ENCODE measurements at places on chromosomes 2 and 18.

DNA sequence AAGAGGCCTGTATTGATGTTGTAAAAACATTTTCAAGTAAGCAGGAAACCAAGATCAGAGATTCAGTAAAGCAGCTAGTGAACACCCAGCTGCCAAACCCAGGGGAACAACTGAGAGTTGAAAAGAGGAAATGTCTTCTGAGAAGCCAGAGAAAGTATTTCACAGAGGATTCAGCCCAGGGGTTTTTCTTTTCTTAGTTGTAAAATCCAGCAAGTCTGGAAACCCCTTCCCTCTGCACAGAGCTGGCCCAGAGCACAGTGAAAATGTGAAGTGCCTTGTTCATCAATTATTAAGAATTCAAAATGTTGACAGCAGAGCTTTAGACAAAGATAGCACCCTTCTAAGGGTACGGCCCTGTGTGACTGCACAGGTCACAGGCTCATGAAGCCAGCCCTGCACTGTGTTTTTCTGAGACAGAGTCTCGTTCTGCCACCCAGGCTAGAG is 28.4 kb downstream of the AFF3 start:
- DNase-seq: no peak

DNA sequence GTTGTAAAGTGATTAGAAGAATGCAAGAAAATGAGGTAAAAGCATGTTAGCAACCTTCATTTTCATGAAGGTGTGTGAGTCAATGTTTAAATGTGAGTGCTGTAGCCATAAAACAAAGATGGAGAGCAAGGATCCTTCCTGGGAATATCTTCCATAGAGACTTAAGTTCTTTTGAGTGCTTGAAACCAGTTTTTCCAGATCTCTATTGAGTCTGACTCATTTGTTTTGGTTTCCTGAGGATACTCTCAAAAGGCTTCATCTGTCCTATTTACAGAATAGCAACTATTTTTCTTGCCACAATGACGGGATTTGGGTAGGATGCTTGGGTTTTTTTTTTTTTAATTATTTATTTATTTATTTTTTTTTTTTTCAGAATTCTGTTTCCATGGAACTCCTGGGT is 45.9 kb upstream of the ASB1 start:
- DNase-seq: no peak

GRCh38 chr2:168678153-168678853 is 124.1 kb upstream of the NOSTRIN start:
- no peak for DNase-seq

GRCh38 chr2:135227386-135227785 is 175.3 kb downstream of the RAB3GAP1 start:
- no peak for DNase-seq

GRCh38 chr2:207768168-207768865 is 1.4 kb downstream of the FZD5 start:
- no peak for DNase-seq

DNA sequence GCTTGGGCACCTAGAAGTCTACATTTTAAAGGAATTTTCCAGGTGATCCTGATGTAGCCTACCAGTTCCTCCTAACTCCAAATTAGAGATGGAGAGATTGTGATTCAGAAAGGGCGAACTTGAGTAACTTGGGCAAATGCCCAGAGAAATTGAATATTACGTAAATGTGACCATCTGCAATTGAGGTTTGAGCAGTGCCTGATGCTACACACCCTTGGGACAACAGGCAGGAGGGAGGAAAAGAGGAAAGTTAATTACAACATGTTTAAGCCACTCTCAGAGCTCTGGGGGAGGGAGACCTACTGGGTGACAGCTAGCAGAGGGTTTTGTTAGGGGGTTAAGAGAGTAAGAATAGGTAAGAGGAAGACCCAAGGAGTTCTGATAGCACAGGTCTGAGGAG is 208.9 kb downstream of the LPIN1 start:
- DNase-seq: no peak

- no peak for DNase-seq
Measured at GRCh38 chr18:62170857-62171256, 16.0 kb downstream of the PIGN start.

GRCh38 chr2:37283207-37283606 is 41.4 kb downstream of the PRKD3 start:
- no peak for DNase-seq

GRCh38 chr2:107584577-107584976 is 242.1 kb upstream of the RGPD4 start:
- no peak for DNase-seq

DNA sequence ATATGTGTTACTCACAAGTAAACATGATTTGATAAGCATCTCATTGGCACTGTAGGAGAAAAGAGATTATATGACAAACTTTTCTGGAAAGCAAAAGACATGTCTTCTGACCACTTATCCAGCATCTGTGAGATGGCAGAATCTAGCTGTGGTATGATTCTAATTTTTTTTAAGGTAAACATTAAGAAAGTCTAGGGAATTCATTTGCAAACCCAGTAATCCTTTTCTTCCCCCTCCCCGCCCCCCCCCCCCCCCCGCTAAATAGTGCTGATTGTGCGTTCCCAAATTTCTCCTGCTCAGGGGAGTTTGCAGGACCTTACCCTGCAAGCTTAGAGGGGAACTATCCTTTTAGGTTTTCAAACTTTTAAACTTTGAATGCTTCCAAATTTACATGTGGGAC is 12.1 kb downstream of the MRPL44 start:
- no peak for DNase-seq

DNA sequence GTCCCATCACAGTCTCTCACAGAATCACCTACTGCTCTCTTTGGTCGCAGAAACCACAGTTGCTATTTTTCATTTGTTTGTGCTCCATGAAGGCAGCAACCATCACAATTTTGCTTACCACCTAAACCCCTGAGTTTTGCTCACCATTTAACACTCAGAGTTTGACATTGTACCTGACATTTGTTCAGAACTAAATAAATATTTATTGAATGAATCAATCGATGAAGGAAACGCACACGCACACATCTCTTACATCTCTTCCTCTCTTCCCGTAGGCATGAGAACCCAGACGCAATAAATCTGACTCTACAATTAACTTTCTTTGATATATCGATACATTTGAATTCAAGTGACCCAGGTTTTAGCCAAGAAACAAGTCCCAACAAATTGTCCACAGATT is 105.5 kb upstream of the RNF152 start:
- no peak for DNase-seq

DNA sequence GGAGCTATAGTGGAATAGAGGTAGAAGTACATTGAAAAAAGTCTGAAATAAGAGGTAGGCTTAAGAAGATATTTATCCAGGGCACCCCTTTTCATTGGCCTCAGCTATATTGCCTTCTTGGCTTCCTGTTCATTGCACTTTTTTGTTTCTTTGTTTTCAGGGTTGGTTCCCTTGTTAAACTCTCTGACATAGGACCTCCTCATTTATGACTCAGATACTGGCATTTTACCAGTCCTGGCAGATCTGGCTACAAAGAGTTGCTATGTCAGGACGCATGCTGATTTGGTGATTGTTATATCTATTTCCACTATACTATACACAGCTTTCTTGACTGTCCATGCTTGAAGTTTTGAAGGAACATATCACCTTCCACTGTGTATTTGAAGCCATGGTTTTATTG is 60.0 kb downstream of the GCA start:
- no peak for DNase-seq

GRCh38 chr2:238439917-238440316 is 13.2 kb downstream of the ASB1 start:
- DNase-seq: no peak

DNA sequence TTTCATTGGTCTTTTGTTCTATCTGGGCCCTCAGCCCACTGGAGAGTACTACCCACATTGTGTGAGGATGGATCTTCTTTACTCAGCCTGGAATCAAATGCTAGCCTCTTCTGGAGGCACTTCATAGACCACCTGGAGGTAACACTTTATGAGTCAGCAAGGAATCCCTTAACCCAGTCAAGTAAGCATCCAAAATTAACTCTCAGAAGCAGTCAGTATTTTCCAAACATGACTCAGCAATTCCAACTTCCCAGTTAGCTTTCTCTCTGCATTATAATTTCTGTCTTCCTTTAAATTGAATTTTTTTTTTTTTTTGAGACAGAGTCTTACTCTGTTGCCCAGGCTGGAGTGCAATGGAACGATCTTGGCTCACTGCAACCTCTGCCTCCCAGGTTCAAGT is 142.7 kb downstream of the ACKR3 start:
- DNase-seq: no peak

DNA sequence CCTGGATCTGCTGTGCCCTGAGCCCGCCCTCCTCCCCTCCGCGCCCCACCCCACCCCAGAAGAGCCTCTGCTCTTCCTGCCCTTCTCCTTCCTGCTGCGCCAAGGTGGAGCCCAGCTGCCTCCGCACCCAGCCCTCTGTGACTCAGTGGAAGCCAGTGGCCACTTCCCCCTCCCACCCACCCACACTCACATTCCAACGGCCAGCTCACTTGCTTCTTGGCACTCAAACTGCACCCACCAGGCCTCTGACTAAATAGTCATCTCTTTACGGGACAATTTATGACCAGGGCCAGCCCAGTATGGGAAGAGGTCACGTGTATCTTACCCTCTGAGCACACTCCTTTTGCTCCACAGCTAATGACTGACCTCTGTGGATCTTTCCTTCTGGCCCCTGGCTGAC is 150.4 kb upstream of the SLC1A4 start:
- no peak for DNase-seq

DNA sequence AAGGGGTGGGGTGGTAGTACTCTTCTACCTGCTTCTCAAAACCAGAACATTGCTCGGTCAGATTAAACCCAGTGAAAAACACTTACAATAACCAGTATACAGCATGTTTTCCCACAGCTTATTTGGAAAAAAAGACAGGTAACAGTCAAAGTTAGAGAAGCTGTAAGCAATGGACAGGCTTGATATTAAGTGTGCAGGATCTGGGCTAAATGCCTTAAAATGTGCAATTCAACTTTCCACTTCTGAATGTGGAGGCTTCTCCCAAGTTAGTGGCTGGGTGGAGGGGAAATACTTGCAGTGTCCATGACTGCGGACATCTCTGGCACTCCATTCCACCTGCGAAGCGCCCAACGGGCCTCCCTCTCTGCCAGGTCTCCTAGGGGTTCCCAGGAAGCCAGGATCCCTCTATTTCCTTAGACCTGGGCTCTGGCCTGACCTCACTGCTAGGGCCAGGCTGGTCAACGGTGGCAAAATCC is 5.3 kb downstream of the ZEB2 start:
- DNase-seq: no peak

DNA sequence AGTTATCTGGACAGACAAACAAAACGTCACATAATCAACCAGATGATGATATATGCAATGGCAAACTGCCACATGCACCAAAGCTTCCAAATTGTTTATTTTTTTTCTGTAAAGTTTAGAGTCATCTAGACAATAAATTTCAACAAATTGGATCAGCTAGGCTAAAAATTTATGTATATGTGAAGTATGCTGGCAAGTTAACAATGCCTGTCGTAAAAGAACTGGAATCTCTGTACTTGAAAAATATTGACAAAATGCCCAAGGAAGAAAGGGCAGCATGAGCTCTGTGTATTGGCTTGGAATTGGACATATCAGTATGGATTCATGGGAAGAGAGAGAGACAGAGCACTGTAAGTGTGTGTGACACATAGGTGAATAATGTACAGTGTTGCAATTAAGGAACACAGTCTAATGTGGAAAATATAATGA is 309.8 kb downstream of the ERBB4 start:
- no peak for DNase-seq

- DNase-seq: no peak
Measured at GRCh38 chr2:128686881-128687555, 368.4 kb upstream of the HS6ST1 start.

- DNase-seq: peak; percentile 34
Measured at GRCh38 chr2:176128982-176129796, at the start of gene HOXD8. HOXD8 (plus strand) TSS chr2:176129705; CDS start chr2:176130367, 662 bp downstream.

DNA sequence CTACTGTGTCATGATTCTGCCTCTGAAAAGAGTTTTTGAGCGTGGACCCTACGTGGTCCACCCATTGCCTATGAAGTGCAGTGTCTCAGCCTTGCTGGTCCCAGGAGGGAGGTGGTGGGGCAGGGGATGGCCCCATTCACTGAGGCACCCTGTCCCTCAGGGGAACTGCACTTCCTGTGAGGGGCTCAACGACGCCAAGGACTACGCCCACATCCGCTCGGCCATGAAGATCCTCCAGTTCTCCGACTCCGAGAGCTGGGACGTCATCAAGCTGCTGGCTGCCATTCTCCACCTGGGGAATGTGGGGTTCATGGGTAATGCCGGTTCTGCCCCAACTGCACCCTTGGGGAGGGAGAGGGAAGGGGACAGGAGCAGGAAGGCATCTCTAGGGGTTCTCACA is 42.5 kb downstream of the MYO7B start:
- DNase-seq: no peak

DNA sequence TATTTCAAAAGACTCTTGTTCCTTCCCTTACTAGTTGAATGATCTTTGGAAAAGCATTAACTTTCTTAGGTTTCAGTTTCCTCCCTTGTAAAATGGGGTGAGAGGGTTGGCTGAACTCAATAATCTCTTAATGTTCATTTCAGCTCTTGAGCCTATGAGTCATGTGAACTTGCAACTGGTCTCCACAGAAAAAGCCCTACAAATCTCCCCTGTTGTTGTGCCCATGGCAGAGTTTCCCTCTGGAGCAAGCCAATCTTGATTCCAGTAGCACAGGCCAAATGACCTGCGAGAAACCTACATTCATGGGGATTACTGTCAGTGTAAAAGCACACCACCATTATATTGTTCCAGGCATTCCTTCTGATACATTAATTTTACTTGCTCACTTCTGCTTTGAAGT is 388.9 kb downstream of the ALK start:
- no peak for DNase-seq

DNA sequence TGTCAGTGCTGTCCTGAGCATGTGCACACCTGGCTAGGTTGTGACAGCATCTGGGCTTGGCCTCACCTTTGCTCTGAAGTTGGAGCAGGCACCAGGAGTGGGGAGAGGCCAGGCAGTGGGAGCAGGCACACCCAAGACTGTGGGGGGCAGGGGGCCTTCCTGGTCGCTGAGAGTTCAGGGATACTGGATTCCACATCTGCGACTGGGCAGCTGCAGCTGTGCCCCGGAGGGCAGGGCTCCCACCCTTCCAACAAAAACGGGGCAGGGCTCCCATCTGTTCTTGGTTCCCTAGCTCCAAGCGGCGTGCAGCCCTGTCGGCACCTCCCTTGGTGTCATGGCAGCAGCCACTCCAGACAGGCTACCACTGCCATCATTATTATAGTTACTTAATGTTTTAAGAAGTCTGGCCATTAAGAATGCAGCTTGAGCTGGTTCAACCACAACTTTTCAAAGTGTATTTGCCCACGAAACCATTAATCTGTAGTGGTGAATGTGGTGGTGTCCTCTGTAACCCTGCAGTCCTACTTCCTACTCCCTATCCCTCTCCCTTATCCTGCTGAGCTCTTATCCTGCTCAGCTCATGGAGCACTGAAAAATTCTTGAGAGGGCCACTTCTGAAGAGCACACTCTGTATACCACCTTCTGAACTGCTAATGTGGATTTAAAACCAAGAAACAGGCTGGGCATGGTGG is 48.0 kb upstream of the RAB1A start:
- no peak for DNase-seq

DNA sequence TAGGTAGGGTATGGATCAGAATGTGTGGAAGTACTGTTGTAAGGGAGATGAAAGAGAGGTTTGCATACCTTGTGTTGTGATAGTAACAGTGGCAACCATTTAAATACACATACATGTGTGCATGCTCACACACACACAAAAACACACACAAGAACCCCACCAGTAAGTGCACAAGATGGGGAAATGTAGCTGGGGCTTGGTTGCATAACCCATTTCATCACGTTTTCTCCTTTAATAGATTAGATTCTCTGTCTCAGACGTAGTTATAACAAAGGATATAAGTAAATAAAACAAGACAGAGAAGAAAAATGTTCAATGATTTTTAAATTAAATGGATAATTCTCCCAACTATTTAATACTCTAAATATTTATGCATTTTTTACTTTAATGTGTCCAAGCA is 13.4 kb downstream of the ARHGAP15 start:
- no peak for DNase-seq

- no peak for DNase-seq
Measured at GRCh38 chr2:168614172-168615018, 158.3 kb downstream of the CERS6 start.
